ENCODE measurements at places on chromosomes 12 and 14.

DNA sequence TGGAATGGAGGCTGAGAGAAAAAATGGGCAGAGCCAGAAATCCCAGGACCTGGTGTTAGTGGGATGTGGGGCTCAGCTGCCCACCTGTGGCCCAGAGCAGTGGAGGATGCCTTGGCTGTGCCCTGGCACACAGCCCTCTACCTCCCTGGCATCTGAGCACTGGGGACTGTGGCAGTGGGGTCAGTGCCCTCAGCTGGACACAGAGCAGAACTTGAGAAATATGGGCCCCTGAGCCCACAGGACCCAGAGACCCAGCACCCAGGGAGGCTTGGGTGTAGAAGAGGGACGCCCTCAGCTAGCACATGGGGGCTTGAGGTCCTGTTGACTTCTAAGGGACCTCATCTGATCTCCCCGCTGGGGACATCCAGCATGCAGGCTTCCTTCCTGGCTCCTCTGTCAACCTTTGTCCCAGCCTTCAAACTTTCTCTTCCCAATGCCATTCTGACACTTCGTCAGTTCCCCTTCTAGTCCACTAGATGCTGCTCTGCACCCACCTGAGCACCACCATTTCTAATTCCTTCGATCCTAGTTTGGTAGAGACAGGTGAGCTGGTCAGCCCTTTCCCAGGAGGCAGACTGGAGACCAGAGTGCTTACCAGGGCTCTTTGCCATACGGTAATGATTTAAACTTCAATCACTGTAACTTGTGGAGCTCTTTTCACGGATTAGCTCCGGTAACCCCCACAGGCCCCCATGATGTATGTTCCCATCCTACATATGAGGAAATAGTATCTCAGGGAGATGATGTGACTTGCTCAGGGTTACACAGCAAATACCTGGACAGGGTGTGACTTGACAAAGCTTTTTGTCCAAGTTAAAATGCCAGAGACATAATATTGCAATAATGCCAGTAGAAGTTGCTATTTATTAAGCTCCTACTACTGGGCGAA is 143.7 kb downstream of the ASCL4 start:
- DNase-seq, result no peak

- DNase-seq, result no peak
Observed at GRCh38 chr14:94113490-94113889, 3.0 kb downstream of the IFI27 start.

DNA sequence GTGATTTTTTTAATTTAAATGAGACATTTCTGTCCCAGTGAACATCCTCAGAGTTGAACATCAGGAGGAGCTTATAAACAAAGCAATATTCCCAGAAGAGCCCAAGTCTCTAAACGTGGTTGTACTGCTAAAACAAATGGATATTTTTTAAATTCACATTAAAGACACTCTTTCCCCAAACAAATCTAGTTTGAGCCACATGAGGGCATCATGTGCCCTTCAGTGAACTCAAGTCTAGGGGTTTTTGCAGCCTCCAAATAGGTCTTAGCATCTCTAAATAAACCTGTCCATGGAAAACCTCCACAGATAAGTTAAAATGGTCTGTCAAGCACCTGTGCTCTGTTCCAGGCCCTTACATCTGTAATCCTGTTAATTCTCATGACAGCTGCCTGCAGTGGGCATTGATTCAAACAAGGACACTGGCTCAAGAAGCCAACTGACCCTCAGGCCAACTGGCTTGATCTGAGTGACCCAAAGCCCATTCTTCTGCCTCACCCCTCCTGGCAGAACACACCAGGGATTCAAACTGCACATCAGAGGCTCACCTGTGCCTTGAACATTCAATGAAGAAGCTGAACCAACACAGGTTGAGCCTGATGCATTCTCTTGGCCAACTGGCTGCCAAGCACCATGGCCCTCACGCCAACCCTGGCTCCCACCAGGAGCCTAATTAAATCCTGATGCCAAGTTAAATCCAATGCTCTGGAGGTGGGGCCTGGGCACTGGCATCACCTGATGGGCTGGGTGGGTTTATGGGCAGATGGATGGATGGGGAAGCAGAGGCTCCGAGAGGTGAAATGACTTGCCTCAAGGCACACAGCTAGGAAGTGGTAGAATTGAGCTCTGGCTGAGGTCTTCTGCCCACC is 8.6 kb downstream of the ISCU start:
- DNase-seq, result no peak

- no peak for DNase-seq
Observed at GRCh38 chr12:130164216-130164542, 1.9 kb downstream of the FZD10 start.

DNA sequence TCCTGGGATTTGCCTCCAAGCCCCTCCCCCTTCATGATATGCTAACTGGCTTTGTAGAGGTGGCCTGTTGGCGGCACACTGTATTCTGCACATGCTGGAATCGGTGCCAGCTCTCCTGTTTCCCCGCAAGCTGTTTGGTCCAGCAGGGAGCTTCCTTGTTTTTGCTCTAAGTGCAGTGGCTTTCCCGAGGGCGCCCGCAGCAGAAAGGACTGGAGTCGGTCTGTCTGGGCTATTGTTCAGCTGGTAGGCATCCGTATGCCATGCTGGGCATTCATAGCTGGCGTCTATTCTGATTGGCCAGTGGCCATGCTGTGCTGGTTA is 88.9 kb upstream of the MED13L start:
- DNase-seq, result no peak

GRCh38 chr12:116916714-116917114 is 6.0 kb downstream of the FBXW8 start:
- DNase-seq, result peak; percentile 20

GRCh38 chr12:102249079-102249841 is 51.6 kb upstream of the PMCH start:
- no peak for DNase-seq

GRCh38 chr12:59664495-59664894 is 68.7 kb downstream of the SLC16A7 start:
- DNase-seq, result no peak

DNA sequence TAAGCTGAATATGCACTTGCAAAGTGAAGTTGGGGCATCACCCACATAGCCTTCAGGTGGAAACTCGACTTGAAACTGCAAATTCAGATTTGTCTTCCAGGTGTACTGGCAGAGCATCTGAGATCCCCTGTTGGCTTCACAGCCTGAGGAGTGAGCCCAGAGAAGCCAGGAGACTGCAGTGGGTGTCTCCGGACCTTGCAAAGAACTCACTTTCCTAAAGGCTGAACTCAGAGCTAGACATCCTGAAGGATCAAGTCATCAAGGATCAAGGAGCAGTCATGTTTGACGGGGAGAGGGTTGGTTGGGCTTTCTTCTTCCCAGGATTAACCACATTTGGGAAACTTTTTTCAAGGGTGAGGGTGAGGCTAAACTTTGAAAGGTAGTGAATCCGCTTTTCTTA is 9.1 kb upstream of the HOXC13 start:
- DNase-seq, result no peak
